Effector CD4-positive, alpha-beta T cell (primary cell): ENCODE measurements at places on chromosomes 3 and 15.
A peak's percentile ranks its signal among the peaks of the same experiment; 100 is the strongest.

- no peak for DNase-seq
Measured at GRCh38 chr3:128549283-128550112, 56.5 kb upstream of the GATA2 start.

DNA sequence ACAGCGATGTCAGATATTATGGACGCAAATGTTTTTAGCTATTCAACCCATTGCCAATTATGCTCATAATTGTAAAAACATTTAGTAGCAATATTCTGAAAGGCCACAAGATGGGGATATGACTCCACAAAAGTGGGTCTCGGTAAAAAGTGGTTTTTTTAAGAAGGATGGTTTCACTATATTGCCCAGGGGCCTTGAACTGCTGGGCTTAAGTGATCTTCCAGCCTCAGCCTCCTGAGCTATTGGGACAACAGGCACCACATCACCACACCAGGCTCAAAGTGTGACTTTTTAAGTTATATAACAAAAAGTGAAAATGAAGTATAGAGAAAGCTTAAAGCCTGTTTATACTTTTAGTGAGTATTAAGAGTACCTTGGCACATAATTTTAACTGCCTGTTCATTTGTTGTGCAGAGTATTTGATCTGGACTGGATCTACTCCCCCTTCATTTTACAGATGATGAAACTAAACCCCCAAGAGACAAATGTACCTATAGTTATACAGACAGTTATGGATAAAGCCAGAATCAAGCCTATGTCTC lies 9.4 kb downstream of the NAA50 start:
- peak; percentile 19 for DNase-seq

- no peak for DNase-seq
Measured at GRCh38 chr3:127908202-127908601, 6.8 kb upstream of the KBTBD12 start.

GRCh38 chr3:123303976-123304560 lies 102.3 kb downstream of the SEC22A start:
- no peak for DNase-seq

- no peak for DNase-seq
Measured at GRCh38 chr3:196049653-196050052, 32.2 kb downstream of the TFRC start.

GRCh38 chr3:5650303-5650702 lies 462.8 kb downstream of the EDEM1 start:
- DNase-seq, result no peak

GRCh38 chr3:15164340-15164739 lies 41.7 kb upstream of the CAPN7 start:
- no peak for DNase-seq

- DNase-seq, result no peak
Measured at GRCh38 chr3:100482176-100482575, 10.2 kb upstream of the TMEM45A start.

DNA sequence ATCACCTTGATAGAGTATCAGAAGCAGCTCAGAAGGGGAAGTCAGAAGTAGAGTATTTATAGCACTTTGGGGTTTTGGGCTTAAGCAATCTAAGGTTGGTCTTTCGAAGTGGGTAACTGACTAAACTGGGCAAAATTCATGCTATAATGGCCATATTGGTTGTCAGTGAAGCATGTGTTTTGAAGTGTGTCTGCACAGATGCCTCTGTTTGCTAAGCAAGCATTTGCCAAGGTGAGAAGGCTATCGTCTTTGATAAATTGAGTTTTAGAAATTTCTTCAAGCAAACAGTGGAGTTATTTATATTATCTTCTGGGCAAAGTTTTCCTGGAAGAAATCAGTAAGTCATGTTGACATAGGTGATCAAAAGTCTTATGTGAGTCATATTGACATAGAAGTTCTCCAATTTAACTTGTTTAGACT lies 412.8 kb upstream of the TGFBR2 start:
- DNase-seq, result no peak

GRCh38 chr3:44355362-44356033 lies 16.9 kb downstream of the TCAIM start:
- no peak for DNase-seq

- no peak for DNase-seq
Measured at GRCh38 chr3:179432021-179432420, 19.2 kb downstream of the GNB4 start.

- no peak for DNase-seq
Measured at GRCh38 chr15:70741107-70741531, 22.2 kb downstream of the UACA start.

GRCh38 chr3:16841904-16842271 lies 42.9 kb upstream of the PLCL2 start:
- peak; percentile 14 for DNase-seq

DNA sequence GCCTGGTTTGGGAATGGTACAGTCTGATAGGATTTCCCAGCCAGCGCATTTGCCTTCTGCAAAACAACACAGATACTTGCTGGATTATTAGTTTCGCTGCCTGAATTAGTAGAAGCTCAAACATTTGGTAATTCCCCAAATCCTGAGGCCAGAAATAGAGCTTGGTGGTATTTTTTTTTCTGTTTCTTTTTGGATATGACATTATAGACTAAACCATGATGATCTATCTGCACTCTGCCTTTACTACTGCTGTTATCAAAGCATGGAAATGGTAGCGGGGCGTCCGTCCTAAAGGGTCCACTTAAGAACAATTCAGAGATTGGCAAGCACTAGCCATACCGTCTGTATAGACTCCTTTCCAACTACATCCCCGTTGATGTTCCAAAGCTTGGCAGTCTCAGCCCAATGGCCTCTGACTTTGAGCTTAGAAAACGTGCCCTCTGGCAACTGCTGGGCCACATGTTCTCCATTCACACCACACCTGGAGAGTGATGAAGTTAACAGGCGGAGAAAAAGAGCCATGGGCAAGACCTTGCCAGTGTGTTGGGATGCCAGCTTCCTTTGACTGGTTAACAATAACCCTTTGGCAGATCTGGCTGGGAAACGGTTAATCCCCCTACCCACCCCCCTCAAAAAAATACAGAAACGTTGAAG lies 241.0 kb upstream of the NR2F2 start:
- no peak for DNase-seq

DNA sequence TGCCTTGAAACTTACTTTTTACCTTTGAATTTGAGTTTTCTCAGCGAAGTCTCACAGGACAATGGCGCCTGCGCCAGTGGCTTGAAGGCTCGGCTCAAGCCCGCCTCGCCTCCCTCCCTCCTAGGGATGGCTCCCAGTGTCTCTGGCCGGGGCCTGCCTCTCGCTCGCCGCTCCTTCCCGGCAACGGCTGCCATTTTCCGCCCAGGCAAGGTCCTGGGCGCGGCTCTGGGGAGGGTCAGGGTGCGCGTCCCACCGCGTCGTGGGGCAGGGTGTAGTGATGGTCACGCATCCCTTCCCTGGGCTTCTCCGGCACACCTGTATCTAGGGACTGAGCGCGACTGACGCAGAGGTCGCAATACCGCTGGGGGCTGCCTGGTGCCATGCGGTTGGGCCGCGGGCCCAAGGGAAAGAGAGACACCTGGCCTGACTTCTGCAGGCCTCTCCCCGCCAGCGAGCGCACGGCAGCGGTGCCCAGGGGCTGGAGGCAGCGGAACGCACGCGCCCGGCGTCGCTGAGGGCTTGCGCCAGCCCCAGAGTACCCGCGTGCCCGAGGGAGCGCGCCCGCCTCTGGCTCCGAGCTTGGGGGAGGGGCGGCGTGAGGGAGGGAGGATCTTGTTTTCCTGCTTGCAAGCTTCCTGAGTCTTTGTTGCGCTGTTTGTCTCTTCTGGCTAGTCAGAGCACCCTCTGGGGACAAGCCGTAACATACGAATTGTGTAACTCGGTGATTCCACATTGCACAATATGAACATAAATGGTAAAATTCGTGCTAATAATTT lies 20.7 kb upstream of the FEM1B start:
- DNase-seq, result peak; percentile 24

DNA sequence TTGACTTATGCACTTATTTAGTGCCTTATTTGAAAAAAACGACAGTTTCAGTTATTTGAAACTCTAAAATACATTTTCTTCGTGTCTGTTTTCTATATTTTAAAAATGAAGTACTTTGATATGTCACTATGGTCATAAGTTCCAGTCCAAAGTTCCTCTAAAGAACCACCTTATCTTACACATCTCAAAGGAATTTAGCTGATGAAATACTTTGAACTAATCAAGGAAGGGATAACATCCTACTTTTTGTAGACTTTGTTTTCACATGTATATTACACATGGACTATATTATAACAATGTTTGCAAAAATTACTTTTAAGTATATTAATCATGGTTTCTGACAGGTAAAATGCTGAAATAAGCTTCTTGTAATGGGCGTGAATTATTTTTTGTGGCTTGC lies 265.8 kb upstream of the ZNF717 start:
- DNase-seq, result no peak

- no peak for DNase-seq
Measured at GRCh38 chr3:126858887-126859286, 124.0 kb upstream of the PLXNA1 start.

GRCh38 chr3:151556596-151556995 lies 95.7 kb upstream of the IGSF10 start:
- DNase-seq, result no peak

DNA sequence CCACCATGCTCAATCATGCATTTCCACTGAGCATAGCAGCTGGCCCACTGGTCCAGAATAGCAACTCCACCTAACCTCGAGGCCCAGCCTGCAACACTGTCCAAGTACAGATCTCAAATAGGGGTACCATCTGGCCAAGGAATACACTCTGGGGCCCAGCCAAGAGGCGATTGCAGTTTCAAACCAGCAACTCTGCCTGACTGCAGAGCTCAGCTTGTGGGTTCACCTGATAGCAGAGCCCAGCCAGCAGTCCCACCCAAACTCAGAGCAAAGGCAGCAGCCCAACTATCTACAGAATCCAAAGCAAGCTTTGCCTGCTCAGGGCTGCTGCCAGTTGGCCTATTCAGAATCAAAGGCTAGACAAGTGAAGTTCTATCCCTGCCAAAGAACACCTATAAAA lies 30.5 kb downstream of the POLQ start:
- DNase-seq, result no peak

DNA sequence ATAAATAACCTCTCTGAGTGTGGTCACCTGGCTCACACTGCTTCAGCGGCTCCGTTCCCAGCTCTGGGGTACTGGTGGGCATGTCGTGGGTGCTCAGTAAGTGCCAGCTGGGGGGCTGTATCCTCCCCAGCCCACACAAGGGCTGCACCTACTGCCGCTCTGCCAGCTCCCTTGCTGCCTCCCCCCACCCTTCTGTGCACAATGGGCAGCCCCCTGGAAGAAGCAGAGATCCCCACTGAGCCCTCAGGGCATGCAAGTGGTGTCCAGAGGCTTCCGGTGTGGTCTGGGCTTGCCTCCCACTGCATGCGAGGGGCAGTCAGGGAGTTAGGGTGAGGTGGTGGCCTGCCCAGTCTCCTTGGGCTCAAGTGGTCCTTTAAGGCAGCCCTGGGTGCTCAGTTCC lies 58.3 kb upstream of the TRPM1 start:
- no peak for DNase-seq

DNA sequence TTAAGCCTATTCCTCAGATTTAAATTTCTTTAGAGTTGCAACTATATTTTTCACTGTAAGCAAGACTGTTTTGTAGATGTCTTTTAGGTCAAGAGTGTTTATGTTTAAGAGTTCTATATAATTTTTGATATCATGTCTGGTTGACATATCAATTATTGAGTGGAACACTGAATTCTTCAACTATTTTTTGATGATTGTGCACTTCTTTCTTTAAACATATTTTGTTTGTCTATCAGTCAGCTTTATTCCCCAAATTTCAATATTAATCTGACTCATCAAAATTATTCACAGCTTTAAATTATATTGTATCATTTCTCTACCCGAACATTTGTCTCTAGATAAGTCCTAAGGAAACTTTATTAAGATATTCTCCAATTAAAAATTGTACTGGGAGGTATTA lies 933.6 kb upstream of the ROBO1 start:
- DNase-seq, result no peak

DNA sequence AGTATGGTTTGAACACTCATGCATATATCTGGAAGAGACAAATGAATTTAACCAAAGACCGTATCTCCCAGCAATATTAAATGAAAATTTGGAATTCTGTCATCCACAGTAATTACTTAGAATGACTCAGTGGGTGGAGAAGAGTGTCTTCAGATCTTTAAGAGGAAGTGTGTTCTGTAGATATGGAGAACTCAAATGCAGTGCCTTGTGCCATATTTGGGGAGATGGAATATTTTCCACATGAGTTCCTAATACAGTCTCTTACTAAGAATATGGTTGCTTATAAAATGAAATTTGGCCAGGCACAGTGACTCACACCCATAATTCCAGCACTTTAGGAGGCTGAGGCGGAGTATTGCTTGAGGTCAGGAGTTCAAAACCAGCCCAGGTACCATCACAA lies 40.5 kb downstream of the ANO10 start:
- no peak for DNase-seq

DNA sequence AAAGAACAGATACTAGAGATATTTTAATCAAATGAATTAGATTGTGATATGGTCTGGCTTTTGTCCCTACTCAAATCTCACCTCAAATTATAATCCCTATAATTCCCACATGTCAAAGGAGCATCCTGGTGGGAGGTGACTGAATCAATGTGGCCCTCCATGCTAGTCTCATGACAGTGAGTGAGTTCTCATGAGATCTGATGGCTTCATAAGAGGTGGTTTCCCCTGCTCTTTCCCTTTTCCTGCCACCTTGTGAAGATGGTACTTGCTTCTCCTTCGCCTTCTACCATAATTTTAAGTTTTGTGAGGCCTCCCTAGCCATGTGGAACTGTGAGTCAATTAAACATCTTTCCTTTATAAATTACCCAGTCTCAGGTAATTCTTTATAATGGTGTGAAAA lies 82.8 kb downstream of the FAIM start:
- no peak for DNase-seq

DNA sequence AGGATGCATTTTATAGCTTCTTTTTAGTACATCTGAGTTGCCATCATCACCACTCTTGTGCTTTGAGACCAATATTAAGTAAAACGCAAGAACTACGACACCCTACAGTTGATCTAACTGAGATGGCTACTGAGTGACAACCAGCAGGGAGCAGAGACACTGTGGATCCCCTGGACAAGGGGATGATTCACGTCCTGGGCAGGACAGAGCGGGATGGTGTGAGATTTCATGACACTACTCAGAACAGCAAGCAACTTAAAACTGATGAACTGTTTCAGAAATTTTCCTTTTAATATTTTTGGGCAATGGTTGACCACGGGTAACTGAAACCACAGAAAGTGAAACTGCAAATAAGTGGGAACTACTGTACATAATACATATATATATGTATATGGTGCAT lies 299.2 kb downstream of the ADAMTS17 start:
- DNase-seq, result no peak

- no peak for DNase-seq
Measured at GRCh38 chr15:91787198-91787597, 66.3 kb upstream of the SLCO3A1 start.

- DNase-seq, result no peak
Measured at GRCh38 chr15:91975241-91975978, 121.9 kb downstream of the SLCO3A1 start.
